ENCODE measurements at places on chromosomes 6 and 20.
A peak's percentile ranks its signal among the peaks of the same experiment; 100 is the strongest.

DNA sequence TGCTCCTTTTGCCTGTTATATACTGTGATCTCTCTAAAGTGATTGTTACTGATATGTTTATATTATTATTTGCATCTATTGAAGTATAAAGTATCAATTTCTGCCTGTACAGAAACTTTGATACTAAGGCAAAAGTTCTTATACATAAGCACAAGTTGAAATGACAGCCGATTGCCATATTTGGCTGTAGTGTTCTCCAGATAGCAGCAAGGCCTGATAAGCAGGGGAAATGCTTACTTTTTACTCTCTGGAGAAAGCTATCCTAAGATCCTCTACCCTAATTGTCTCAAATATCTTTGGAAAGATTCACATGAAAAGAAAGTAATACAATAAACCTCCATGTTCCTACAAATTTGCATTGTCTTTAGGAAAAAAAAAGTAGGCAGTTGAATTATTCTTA, 31.4 kb downstream of the SENP6 start:
- no peak for DNase-seq

DNA sequence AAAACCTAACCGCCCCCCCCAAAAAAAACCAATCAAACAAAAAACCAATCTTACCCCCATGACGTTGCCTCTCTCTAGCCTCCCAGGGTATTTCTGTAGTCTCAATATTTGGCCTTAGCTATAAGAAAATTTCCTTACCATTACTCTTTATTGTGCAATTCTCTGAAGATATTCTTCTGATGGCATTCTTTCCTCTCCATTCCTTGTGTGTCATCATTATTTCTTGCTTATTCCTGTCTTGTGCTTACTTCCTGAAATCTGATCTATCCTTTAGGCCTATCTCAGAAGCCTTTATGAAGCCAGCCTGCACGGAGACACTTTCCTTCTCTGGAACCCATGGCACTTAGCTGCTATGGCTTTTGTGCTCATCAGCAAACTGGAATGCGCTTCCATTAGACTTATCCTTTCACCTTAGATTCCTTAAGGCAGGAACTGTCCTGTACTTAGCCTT, 65.9 kb upstream of the DDR1 start:
- DNase-seq: no peak

GRCh38 chr20:14609328-14610221, 272.2 kb upstream of the FLRT3 start:
- no peak for DNase-seq

DNA sequence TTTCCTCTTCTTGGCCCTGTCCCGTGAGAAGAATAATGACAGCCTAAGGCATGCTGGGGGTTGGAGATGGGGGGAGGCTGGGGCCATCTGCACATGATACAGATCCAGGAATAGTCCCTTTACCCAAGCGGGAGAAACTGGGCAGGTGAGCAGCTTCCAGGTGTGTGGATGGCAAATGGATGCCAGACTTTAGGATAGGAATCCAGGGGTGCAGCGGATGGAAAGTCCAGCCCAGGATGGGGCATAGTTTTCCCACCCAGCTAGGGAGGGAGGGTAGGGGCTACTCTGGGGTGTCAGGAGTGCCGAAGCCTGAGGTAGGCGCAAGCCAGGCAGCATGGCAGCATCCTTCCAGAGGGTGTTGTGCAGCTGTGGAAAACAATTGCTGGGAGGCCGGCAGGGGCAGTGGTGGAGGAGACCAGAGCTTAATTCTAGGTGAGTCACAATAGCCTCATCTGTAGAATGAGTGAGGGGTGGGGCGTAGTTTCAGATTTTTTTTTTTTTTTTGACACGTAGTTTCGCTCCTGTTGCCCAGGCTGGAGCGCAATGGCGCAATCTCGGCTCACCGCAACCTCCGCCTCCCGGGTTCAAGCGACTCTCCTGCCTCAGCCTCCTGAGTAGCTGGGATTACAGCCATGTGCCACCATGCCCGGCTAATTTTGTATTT, 15.4 kb upstream of the FAM110A start:
- no peak for DNase-seq

GRCh38 chr6:3176562-3177355, 19.4 kb upstream of the TUBB2A start:
- DNase-seq: no peak

DNA sequence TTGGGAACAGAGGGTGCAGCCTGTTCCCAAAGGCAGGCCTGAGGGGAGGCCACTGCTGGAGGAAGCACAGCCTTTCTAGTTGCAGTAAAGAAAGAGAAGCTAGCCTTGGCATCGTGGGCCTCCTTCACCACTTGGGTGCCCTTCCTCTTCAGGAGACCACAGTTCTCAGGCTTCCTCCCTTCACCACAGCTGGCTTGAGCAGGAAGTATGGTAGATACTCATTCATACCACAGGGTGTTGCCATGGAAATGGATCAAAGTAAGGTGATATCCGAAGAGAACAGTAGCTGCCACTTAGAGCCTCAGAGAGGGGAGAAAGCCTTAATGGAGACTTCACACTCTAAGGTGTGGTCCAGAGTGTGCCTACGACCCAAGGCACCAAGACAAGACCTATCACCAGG, 120.4 kb upstream of the RIPOR2 start:
- peak; percentile 50 for DNase-seq
